Activated CD8-positive, alpha-beta memory T cell treated with anti-CD3 and anti-CD28 coated beads for 4 hours (primary cell): ENCODE measurements at places on chromosomes 1 and 21.

DNA sequence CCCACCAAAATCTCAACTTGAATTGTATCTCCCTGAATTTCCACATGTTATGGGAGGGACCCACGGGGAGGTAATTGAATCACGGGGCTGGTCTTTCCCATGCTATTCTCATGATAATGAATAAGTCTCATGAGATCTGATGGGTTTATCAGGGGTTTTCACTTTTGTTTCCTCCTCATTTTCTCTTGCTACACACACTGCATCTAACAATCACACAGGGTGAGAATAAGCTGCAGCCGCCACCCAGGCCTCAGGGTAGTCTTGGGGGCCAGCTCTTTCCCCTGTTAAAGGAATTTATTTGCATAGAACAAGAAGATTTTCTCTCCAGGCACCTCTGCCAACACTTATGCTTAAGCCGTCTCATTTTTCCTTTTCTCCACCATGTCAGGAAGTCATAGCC, 26.0 kb upstream of the GBP6 start:
- DNase-seq, result no peak

GRCh38 chr1:9153152-9153551, 24.2 kb upstream of the GPR157 start:
- DNase-seq, result no peak

DNA sequence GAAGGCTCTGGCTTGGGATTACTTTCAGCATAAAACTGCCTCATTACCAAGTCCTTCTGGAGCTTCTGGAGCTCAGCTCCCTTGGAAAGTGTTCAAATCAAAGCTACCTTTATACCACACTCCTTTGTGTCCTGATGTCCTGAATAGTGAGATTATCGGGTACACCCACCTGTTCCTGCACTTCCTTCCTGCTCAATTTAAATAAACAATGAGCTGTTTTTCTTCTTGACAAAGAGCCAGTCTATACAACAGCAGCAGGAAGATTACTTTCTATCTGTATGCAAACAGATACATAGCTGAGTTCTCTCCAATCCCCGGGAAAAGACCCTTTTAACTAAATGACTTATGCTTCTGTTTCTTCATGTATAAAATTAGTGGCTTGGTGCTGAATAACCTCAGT, 258.0 kb upstream of the FMN2 start:
- no peak for DNase-seq

- DNase-seq, result no peak
These were observed 9.0 kb upstream of the SMIM1 start for GRCh38 chr1:3763351-3764125.

DNA sequence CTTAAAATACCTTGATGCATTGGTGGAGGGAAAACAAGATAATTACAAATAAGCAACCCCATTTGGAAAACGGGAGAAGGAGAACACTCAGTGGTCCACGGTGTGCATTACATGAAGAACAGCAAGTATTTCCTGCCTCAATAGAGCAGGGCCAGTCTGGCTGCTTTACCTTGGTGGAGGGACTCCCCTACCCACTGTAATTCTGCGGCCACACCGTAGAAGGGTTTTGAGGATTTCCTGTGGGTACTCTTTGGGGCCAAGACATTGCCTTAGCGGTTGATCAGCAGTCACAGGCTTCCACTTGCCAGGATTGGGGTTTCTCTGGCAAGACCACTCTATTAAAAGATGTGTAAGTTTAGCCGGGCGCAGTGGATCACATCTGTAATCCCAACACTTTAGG, 16.3 kb upstream of the TMEM54 start:
- DNase-seq, result no peak
